ENCODE measurements at places on chromosomes 3 and 15.

DNA sequence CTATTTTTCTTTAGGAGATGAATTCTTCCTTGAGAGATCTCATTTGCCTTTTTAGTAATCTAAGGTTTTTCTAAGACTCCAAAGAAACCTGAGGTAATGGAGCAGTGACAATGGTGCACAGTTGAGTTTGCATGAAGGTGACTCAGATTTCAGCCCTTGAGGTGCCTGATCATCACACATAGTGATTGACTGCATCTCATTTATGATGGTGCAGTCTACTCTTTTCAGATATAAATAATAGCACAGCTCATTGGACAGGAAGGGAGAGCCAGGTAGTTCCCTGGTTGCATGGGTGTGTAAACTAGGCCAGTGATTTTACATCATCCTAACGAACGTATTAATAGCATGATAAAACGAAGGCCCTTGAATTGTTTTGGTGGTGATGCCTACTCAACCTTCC, 86.1 kb upstream of the SAMMSON start:
- no peak for DNase-seq

GRCh38 chr15:70016511-70016994, 81.2 kb downstream of the TLE3 start:
- no peak for DNase-seq

DNA sequence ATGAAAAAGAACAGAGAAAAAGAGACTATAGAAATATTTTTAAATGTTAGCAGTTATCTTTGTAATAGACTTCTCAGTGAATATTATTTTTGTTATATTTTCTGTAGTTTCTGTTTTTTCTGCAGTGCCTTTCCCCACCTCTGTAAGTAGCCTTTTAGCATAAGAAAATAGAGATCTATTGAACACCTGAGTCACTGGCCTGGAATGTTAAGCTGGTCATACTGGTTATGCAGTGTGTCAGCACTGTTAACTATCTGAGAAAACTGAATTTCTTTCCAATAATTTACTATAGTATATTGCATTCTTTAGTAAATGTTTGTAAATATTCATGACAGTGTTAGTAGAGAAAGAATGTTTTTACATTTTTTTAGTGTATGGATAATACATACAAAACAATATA, 79.8 kb downstream of the NECTIN3 start:
- peak; percentile 80 for DNase-seq

DNA sequence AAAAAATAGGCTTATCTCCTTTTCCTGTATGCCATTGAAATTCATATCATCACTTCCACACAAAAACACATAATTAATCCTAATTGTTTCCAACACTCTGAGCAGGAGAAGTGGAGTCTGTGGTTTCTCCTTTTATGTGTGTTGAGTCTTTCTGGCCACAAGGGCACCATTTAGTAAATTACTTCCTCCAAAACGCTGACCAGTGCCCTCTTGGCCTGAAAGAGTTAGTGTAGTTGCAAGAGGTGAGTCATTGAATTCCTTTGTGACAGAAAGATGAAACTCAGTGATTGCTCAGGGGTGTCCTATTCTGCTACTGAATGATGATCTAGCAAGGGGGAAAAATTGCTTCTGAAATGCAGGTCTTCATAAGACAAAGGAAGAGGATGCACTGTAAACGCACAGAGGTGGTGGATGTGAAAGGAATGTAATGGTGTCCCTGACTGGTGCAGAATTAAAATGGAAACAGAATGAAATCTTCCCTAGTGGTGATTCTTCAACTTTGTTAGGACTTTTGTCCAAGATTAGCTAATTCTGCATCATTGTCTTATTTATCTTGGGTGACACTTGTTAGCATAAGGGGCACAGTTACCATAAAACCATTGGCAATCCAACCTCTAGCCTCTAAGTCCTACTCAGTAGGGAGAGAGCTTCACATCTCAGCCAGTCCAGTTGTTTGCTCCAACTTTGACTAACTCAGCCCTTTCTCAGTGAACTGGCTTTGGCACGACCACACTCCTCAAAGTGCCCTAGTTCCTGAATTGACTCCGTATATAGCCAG, 208.4 kb upstream of the NANOGP8 start:
- DNase-seq = peak; percentile 80

DNA sequence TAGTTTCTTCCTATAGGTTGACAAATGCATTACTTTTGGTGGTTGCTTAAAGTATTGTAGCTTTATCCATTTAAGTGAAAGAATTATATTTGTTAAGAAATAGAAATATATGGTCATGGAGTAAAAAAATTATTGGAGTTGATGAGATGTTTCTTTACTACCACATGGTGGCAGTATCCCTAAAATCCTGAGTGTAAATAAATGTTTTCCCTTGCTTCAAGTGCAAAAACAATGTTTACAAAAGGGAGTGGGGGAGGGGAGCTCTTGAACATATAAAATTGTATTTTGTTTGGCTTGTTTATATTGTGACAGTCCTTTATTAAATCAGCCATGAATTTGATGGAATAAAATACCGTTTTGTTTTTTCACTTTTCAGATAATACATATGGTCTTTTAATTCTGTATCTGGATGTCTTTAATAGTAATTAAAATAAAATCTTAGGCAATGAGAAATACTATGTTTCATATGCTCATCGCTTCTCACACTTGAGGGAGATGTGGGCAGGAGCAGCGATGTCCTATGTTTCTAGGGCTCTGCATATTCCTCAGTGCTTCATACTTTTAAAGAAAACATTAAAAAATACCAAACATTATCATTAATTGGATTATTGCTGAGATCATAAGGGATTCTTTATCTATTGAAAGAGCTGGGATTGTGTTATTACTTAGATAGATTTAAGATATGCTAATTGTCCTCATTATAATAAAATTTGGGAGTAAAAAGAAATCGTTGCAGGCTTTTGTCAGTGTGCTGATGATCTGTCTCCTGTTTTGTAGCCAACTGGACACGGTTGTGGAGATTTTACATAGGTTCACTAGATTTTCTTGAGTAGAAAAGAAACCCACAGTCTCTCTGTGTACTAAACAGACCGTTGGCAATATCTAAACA, 349.7 kb downstream of the TUSC7 start:
- peak; percentile 38 for DNase-seq

DNA sequence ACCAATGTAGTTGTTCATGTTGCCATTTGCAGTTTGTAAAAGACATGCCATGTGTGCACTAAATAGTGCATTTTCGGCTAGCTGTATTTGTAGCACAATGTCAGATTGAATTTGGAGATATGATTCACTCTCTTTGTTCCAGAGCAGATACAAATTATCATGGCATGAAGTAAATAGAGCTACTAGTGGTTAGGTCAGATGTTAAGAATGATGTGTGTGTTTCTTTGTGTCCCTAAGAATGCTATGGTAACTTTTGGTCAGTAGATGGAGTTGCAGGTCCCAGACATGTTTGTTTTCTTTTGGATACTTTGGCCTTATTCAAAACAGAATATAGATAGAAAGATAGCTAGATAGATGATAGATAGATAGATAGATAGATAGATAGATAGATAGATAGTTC, 595.8 kb downstream of the NLGN1 start:
- DNase-seq = peak; percentile 57

- DNase-seq = no peak
These were observed 106.3 kb downstream of the STAG1 start for GRCh38 chr3:136645915-136646314.

GRCh38 chr3:193048127-193048526, 130.5 kb upstream of the MB21D2 start:
- no peak for DNase-seq

- no peak for DNase-seq
These were observed 29.5 kb downstream of the CCDC12 start for GRCh38 chr3:46946856-46947545.

GRCh38 chr3:47482366-47482765, 6.6 kb upstream of the SCAP start:
- no peak for DNase-seq

DNA sequence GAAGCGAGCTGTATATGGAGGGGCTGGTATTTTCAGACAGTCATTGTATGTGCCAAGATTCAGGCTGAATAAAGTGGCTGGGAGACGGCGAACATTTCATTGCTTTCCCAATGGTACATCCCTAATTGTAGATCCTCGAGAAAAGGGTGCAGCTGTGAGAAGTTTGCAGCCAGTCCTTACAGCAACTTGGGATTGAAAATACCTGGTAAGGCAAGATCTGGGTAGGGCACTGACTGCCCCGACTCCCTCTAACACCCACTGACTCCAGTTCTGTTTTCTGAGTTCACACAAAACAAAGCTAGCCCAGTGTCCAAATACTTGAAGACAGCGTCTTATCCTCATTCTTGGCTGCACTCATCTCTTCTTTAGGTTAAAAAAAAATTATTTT, 63.7 kb downstream of the EDEM1 start:
- DNase-seq = no peak

DNA sequence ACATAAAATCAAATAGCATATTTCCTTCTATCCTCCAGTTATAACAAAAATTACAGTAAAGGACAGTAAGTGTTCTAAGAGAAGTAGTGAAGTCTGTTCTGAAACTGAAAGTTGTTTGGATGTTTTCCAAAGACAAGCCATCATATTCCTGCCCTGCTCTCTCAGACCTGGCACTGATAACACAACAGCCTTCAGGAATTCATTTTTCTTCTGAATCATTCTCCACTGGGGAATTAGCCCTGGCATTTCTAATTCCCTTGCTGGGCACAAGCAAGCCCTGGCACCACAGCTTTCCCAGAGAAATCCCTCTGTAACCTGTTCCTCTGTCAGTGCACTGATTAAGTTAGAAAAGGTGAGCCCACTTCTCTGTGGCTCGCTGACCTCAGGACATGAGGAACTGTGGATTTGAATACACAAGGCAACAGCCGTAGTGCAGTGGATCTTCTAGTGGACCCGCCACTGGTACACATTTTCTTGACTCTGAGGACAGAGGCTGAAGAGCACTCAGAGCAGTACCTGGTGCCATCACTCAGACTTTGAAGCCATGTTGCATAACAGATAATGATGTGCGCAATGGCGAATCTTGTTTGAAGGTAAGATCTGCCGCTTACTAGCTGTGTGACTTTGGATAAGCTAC, 61.6 kb downstream of the WWTR1 start:
- DNase-seq = no peak

GRCh38 chr15:33985287-33985686, 17.0 kb downstream of the CHRM5 start:
- DNase-seq = peak; percentile 92

DNA sequence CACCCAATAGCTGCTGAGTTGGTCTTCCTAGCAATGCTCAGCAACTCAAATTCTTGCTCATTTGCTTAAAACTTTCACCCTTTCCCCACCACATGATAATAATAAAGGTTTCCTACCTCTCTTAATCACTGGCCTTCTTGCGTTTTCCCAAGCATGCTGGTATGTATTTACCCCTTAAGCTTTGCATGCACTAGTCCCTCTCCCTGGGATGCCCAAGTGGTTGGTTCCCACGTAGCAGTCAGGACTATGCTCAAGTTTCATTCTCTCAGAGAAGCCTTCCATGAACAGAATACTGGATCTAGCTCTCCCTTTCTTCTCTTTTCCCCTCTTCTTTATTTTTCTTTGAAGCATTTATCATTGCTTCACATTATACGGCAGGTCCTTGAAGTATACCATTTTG, 108.8 kb downstream of the KBTBD8 start:
- no peak for DNase-seq

DNA sequence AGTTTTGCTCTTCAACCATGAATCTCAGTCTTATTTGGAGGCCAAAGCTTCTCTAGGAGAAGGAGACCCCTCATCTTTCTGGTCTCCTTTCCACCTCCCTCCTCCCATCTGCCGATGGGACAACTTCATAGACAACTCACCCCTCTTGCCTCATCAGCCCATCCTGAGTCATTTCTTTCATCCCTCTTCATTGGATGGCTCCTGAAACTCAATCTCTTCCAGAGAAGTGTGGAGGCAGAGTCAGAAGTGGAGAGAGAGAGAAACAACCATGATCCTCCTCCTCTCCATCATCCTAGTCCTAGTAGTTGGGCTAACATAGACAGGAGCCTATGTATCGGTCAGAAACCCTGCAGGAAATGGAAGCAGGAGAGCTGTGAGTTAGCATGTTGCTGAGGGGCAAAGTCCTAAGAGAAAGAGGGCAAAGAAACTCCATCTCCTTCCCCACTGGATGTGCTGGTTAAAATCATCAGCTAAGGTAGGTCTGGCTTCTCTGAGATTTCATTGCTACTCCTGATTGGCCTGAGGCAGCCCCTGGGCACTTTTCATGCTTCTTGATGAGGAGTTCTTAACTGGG, 21.3 kb upstream of the HCN4 start:
- DNase-seq = no peak

DNA sequence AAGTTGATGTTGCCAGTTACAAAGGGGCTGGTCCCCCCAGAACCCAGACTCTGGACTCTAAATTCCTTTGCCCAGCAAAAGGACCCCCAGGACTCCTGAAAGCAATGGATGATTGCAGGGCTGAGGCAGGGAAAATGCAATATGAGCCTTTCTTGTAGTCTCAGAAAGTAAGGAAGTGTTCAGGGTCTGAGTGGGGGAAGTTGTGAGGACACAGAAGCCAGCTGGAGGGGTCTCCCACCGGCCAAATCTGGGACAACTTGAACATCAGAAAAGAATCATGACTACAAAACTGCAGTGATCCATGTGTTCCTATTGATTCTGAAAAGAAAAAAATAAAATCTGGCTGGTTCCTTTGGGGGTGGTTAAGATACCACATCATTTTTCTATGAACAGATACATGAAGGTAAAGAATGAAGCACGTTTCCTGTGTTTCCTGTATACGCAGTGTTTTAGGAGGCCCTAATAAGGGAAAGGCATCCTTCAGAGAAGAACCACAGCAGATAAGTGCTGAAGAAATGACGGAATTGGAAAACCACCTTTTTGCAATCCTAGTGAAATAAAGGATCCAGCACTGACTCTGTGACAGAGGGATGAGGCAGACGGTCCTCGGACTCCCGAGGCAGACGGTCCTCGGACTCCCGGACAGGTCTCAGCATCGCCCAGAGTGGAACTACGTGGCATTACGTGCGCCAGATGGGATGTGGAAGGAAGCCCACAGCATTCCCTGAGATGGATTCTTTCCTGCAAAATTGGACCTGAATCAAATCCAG, 22.2 kb upstream of the GRIP2 start:
- peak; percentile 73 for DNase-seq

- DNase-seq = peak; percentile 59
These were observed 1.3 kb downstream of the ZNF710 start for GRCh38 chr15:90002428-90002844.

GRCh38 chr3:63580151-63580550, 72.3 kb upstream of the SNTN start:
- no peak for DNase-seq

DNA sequence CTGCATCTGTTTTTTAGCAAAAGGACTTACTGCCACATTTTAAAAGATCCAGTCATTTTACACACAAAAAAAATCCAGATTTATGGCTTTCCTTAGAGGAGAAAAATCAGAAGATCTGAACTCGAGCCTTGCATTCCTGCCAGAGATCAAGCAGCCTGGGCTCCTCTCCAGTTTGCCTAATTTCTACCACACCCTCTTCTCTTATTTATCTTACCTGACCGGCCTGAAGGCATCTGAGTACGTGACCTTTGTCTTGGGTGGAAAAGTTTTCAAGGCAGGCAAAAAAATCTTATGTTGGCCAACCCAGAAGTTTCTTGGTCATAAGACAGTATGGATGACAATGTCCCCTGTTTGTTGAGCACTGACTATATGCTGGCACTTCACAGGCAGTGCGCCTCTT, 60.3 kb downstream of the CHRD start:
- peak; percentile 6 for DNase-seq
